ENCODE measurements at places on chromosomes 7 and 10.
A peak's percentile ranks its signal among the peaks of the same experiment; 100 is the strongest.

- DNase-seq: no peak
These were observed 138.4 kb upstream of the ABCB5 start for GRCh38 chr7:20477067-20477466.

- DNase-seq: no peak
These were observed at the start of gene IKZF1 for GRCh38 chr7:50304129-50304910. IKZF1 (plus strand) TSS chr7:50304716; CDS start chr7:50319062, 14,346 bp downstream.

DNA sequence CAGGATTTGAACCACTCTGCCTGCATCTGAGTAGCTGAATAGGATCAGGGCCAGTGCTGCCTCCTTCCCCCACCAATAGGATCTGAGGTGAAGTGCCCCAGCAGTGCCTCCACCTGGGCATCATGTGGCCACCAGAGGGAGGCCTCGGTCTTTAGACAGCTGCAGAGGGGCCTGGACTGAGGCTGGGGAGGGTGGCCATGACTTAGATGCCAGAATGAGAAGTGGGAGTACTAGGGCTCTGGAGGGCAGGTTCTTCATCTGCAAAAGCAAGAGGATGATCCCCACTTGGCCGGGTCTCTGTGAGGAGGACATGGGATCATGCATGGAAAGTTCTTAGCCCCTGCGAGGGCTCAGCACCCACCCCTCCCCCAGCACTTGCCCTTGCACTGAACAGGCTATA is 56.9 kb downstream of the NEUROG3 start:
- DNase-seq: no peak

- DNase-seq: no peak
These were observed 138.9 kb downstream of the JAZF1 start for GRCh38 chr7:28041508-28042314.

GRCh38 chr10:94125856-94126255 is 132.1 kb downstream of the PLCE1 start:
- no peak for DNase-seq

DNA sequence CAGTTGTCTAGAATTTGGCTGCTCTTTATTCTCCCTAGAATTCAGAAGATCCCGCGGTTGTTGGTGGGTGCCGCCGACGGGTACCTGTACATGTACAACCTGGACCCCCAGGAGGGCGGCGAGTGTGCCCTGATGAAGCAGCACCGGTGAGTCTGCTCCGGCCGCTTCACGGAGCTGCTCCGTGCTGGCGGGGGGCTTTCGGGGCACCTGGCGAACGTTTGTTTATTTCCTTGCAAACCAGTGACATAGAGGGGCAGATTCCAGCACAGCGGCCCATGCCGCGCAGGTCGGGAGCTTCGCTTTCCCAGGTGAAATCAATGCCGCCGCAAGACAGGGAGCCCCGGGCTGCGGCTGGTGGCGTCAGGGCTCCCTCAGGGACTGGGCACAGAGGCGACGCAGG is 38.0 kb downstream of the WIPI2 start:
- DNase-seq: no peak

DNA sequence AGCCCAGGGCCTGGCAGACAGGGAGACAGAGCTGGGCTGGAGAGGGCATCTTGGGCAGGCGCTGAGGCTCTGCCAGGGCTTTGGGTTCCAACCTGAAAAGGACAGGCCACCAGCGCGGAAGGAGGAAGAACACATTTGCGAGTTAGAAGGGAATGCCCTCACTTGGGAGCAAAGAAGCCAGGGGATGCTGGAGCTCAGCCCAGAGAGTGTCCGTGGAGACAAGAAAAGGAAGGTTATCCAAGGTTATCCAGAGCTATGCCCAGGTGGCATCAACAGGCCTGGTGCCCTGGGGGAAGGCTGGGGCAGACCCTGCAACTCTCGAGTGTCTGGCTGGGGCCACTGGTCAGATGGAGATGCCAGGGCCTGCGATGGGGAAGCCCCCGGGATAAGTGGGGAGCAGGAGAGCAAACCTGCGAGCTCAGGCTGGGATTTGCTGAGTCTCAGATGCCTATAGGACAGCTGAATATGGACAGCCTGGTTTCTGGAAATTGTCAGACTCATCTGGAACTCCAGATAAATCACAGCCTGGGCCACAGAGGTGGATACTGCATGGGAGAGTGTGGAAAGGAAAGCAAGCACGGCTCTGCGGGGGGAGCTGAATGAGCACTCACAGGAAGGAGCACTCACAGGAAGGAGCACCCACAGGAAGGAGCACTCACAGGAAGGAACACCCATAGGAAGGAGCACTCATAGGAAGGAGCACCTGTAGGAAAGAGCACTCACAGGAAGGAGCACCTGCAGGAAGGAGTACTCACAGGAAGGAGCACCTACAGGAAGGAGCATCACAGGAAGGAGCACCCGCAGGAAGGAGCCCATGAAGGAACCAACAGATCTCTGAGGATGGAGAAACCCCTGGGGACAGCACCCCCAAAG is 152.1 kb downstream of the ADAM12 start:
- DNase-seq: no peak

- no peak for DNase-seq
These were observed 524.8 kb upstream of the SORCS1 start for GRCh38 chr10:107689323-107689722.

GRCh38 chr7:28446131-28446530 is 33.8 kb downstream of the CREB5 start:
- no peak for DNase-seq

DNA sequence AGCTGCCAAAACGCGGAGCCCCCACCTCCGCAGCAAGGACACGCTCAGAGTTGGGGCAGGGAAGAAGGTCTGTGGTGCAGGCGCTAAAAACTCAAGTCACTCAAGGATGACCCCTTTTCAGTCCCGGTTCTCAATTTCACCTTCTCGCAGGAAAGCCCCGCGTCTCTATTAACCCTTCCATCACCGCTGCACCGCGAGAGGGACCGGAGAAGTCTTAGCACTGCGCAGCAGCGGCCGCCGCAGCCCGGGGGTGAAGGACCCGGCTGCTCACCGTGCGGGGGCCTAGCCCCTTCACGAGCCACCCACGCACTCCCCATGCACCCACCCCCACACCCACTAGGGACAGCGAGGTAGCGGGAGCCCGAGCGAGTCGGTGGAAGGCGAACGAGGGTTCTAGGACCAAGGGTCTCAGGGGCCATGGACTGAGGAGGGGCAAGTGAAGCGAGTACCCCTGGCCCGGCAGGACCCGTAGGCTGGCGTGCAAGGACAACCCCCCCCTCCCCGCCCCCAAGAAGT is 162.9 kb downstream of the SH3PXD2A start:
- DNase-seq: peak; percentile 33

DNA sequence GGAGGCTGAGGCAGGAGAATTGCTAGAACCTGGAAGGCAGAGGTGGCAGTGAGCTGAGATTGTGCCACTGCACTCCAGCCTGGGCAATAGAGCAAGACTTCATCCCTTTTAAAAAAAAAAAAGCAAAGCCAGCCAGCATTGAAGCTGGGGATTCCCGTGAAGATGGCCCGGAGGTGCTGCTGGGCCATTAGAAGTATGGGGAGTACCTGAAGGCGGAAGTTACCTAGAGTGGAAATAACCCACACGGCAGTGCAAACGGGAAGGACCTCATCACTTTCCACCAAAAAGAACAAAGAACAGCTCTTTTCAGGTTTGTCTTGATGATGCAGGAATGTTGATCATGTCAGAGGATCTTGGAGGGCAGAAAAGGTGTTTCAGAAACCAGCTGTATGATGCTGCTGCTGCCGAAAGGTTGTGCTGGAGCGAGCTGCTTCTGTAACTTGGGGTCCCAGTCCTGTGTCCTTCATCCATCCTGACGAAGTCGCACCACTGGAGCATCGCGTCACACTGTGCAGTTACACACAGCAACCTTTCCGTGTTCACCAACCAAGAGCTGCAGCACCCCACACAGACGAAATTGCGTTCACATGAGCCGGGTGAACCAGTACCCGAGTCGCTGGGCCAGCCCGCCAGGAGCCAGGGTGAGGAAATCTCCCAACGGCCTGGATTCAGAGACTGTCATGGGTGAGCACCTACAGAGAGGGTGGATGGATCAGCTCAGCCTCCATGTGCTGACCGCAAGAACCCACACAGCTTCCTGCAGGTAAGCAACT is 8.2 kb downstream of the ZFAND2A start:
- DNase-seq: no peak

DNA sequence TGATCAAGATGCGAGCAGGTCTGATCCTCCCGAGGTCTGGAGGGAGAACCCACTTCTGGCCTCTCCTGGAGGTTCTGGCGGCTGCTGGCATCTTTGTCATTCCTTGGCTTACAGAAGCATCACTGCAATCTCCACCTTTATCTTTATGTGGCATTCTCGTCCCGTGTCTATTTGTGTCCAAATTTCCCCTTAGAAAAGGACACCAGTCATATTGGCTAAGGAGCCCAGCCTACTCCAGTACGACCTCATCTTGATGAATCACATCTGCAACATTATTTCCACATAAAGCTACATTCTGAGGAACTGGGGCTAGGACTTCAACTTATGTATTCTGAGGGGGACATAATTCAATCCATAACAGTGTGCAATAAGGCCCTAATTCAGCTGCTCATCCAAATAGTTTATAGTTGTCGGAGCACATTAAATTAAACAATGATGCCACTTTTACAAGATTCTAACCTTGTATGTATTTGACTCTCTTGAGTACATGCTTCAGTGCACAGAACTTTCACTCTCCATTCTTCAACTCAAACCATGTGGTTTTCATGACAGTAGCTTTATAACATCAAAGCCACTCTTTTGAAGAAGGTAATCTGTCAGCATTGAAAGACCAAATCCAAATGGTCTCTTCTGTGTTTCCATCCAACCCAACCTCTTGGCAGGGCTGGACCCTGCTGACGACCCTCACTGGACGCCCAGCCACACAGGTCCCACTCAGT is 86.2 kb upstream of the DDC start:
- no peak for DNase-seq

Measured in stimulated activated CD4-positive, alpha-beta T cell treated with anti-CD3 and anti-CD28 coated beads, Interleukin-12 subunit alpha, Interleukin-12 subunit beta, amount 100 ng/mL, for 24 hours (primary cell).